ENCODE measurements at places on chromosomes 5 and 9.
A peak's percentile ranks its signal among the peaks of the same experiment; 100 is the strongest.

DNA sequence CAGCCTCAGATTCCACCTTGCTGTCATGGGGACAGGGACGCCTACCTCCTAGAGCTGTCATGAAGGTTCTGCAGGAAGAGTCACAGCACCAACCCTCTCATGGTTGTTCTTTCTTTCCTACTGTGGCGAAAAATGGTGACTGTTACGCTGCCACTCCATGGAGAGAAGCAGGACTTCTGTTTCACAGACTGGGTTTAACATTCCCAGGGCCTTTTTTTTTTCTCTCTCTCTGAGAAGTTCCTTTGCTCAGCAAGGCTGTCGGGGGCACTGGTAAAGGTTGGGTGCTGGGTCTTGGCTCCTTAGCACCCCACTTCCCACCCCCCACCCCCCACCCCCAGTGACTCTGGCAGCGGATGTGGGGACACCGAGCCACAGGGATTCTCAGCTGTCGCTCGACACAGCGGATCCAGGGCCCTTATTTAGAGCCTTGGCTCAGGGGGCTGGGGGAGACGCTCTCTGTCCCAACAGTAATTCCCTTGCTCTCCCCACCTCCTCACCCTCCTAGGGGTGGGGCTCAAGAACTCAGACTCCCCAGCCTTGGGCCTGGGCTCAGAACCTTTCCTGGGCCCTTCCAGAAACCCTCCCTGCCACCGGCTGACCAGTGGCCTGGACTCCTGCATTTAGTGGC is 34.4 kb downstream of the DUSP1 start:
- no peak overlapping the region for H3K4me3 ChIP-seq
- H3K4me1 ChIP-seq, result no peaks in the 10 kb centered on the region
- no peak for DNase-seq
- H3K36me3 ChIP-seq, result no peaks in the 10 kb centered on the region
- H3K27ac ChIP-seq, result no peak overlapping the region

DNA sequence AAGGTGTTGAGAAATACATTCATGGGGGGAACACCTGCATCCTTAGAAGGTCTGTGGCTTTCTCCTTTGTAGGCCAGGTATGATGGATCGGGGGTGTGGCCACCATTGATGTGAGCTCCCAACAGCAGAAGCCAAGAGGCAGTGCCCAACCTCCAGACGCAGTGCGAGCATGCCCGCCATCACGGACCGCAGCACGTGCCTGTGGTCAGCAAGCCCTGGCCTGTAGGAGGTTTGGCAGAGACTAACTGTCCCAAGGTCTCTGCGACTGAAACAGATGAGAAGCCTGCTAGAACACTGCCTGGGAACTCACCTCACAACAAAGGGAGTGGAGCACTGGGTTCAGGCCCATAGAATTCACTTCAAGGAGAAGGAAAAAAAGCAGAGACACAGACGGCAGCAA is 31.9 kb upstream of the ZNF354A start:
- no peak overlapping the region for H3K4me3 ChIP-seq
- H3K4me1 ChIP-seq, result no peaks in the 10 kb centered on the region
- no peak for DNase-seq

- no peak overlapping the region for H3K4me3 ChIP-seq
- DNase-seq, result no peak
- H3K4me1 ChIP-seq, result no peaks in the 10 kb centered on the region
- H3K27ac ChIP-seq, result no peak overlapping the region
- no peaks in the 10 kb centered on the region for H3K27me3 ChIP-seq
- no peaks in the 10 kb centered on the region for H3K36me3 ChIP-seq
Observed at GRCh38 chr5:158320178-158320674, 461.3 kb upstream of the CLINT1 start.

DNA sequence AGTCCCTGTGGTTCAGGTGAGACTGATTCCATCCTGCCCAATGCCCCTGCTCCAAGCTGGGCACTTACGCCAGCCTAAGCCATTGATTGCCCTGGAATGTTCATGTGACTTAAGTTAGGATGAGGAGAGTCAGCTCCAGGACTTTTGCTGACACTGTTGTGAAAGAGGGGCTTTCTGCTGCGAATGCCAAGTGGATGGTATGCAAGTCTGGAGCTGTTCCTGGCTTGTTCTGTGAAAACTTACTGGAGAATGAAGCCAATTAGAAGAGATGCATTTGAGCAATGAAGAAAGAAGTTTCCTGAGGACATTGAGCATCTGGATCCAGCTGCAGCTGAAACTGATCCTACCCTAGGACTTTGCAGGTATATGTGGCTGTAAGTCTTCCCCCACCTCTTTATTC is 61.2 kb upstream of the ZFR start:
- H3K36me3 ChIP-seq, result peaks cover 3% of the 10 kb centered on the region
- H3K4me1 ChIP-seq, result peaks cover 45% of the 10 kb centered on the region
- H3K27me3 ChIP-seq, result peaks cover 6% of the 10 kb centered on the region

GRCh38 chr5:141557681-141558136 is 61.1 kb downstream of the DIAPH1 start:
- H3K36me3 ChIP-seq, result peaks cover 22% of the 10 kb centered on the region
- H3K4me3 ChIP-seq, result peak overlapping the region; percentile 42
- peak overlapping the region; percentile 94 for H3K27ac ChIP-seq
- no peaks in the 10 kb centered on the region for H3K27me3 ChIP-seq
- DNase-seq, result peak; percentile 86

DNA sequence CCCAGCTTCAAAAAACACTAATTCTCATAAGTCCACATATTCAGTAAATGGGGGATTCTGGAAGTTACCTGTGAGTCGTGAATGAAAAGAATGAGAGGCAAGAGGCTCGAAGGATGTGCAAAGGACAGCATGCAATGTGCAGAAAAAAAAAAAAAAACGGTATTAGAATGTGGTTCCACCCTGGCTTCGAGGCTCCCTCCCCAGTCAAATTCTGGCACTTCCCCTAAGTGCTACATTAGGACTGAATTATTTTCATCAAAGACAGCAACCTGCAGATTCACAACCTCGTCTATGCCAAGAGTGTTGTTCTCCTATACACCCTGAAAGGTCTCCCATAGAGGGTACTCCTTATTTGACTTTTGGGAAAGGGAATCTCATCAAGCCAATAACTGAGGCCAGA is 16.5 kb downstream of the CAPSL start:
- H3K36me3 ChIP-seq, result no peaks in the 10 kb centered on the region
- H3K4me3 ChIP-seq, result no peak overlapping the region
- H3K27me3 ChIP-seq, result peaks cover 42% of the 10 kb centered on the region
- no peak for DNase-seq
- H3K4me1 ChIP-seq, result peaks cover 13% of the 10 kb centered on the region

Data from neural crest cell (in vitro differentiated cells).